Central memory CD8-positive, alpha-beta T cell (primary cell): ENCODE measurements at places on chromosomes 12 and 14.

DNA sequence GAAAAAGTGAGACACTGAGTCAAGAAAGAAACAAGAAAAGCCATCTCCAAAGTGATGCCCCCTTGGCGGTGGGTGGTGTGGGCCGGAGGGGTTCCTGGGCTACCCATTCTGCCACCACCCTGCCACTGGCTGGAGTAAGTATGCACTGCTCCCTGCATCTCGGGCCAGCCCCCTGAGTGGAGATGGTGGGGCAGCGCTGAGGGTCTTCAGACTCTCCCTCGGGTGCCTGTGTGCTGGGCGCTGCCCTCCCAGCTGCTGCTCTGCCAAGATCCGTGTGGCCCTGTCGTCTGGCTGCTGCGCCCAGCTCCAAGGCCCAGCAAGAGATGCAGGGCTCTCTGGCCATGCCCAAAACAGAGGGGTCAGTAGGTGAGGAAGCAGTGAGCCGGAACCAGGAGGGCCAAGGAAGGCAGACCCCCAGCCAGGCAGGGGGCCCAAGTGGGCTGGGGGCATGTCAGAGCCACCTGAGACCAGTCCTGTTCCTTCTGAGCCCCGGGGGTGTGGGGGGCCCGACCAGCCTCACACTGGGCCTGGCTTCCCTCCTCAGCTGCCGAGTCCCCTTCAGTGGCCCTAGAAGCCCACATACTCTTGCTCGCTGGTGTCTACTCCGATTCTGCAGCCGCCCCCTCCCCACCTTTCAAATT lies 5.2 kb downstream of the GPR132 start:
- DNase-seq, result no peak

DNA sequence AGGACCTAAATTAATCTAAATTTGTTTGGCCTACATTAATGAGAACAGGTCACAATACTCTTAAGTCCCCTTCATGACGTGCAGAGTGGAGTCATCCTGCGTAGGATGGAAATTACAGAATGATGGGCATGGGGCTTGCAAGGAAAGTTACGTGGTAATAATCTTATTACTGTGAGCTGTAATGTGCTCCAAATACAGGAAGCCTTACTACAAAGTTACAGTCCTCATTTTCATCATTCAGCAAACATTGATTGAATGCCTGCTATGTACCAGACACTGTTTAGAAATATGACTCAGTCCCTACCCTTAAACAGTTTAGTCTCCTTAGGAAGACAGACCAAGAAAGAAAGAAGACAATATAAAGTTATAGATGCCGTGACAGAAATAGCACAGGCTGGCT lies 9.4 kb downstream of the HIGD1C start:
- DNase-seq, result no peak

GRCh38 chr14:105859717-105860614 lies 333.6 kb downstream of the TMEM121 start:
- DNase-seq, result peak; percentile 52

DNA sequence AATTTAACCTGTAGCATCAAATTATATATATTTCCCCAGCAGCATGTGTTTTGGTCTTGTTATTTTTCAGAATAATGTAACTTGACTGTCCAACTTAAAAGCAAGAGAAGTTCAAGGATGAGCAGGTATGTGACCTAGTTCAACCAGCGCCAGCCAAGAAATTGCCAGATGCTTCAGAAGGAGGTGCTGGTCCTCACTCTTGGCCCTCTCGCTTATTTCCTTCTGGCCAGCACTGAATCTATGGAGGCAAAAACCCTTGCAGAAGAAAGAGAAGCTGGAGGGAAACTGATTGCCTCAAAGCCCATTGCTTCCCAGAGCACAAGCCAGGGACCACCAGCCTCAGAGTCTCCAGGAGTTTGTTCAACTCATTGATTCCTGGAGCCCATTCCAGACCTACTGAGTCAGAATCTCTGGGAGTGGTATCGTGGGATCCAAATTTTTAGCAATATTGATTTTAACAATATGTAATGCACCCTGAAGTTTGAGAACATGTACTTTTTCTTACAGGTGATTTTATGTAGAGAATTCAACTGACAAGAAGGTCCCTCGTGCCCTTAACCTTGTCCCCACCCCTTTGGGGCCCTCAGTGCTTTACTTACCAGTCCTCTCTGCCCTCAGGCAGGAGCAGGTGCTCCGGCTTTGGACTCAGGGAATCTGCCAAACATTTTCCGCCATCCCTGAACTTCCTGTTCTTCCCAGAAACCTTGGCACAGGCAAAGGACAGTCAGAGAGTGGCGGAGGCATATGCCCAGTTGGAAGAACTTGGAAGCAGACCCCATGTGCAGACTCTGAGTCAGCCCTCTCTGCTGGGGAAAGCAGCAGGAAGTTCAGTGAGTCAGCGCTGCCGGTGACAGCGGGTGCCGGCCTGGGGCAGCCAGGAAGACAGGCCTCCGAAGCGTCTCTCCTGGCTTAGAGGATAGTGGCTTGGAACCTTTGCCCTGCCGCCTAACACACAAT lies 10.4 kb downstream of the BEST3 start:
- DNase-seq, result no peak

GRCh38 chr12:24937553-24938244 lies 11.2 kb downstream of the BCAT1 start:
- DNase-seq, result no peak

DNA sequence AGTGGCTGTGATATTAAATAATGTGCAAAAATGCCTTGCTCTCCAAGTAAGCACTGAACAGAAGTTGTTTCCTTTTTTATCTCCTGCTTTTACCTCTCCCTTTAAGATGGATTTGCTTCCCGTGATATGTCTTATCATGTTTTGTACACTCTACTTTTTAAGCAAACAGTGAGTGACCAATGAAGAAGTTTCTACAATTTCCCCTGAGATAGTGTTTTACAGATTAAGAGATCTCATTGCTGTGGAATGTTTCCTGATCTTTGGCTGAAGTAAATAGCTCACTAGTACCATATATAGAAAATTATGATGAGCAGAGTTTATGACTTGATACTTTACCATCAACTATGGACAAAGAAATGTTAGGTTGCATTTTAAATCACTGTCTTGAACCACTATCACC lies 184.8 kb upstream of the PDE3A start:
- no peak for DNase-seq

DNA sequence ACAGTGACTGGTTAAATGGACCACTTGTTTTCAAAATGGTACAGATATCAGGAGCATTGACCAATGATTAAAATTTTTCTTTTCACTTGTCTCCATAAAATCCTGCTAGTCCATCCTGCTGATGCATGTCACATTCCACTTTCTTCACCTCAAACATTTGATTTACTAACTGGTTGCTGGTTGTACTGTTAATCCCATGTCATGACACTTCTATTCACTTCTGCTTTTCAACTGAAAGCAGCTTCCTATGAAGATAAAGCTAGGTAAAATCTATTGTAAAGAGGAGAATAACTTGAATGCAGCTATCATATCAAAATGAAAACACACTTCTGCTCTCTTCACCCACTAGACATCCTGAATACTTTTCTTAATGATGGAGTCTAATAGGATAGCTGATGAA lies 149.6 kb upstream of the OTX2 start:
- no peak for DNase-seq
